Fibroblast of villous mesenchyme (primary cell): ENCODE measurements at places on chromosomes 3 and 15.

DNA sequence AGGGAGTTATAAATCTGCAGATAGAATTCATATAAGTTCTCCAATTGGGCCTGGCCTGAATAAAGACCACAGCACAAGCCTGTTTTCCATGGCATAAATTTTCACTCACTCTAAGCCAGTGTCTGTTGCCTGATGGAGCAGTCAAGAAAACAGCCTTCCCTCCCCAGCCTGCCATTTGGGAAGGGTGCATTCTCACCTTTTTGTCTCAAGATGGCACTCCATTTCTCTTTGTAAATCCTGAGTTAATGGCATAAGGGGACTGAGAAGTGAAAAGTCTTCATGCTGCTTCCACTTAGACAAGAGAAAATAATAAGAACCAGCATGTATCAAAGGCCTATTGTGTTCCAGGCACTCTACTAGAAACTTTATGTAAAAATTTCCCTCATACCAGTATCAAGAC lies 115.6 kb upstream of the MANF start:
- DNase-seq, result no peak

DNA sequence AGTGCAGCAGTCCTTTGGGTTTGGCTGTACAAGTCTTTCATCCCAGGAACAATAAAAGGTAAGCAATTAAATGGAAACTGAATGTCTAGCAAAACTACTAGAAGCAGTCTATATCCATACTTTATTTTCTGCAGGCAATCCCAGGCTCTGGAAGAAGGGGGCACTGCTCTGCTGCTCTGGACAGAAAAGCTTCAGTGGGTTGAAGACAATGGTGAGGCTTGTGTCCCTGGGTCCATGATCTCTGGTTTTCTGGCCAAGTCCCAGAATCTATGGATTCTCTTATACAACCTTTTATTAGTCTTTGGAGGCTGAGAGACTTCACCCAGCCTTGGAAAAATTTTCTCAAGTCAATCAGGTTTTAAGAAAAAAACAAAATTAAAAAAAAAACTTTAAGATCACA lies 35.6 kb downstream of the SCAP start:
- peak; percentile 41 for DNase-seq

DNA sequence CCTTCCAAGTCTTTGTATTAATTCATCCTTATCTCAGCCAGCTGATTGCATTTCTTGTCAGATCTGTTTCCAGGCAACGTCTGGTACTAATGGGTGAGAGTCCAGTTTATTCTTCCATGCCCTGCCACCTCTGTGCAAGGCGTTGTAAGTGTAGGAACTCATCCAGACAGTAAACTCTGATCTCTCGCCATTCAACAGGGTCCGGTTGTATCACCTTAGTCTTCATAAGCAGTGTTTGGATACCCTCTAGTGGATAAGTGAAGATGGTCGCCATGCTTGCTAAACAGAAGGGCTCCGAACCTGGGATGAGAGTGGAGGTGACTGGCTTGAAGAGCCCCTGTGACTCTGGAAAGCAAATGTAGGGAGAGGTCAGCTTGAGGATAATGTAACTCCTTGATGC lies 51.6 kb upstream of the CMTM7 start:
- peak; percentile 65 for DNase-seq

- DNase-seq, result no peak
Measured at GRCh38 chr3:3587647-3587972, 211.6 kb upstream of the LRRN1 start.

GRCh38 chr15:37586976-37587375 lies 347.5 kb upstream of the TMCO5A start:
- peak; percentile 8 for DNase-seq

GRCh38 chr15:100050877-100051786 lies 290.6 kb downstream of the ADAMTS17 start:
- DNase-seq, result no peak

DNA sequence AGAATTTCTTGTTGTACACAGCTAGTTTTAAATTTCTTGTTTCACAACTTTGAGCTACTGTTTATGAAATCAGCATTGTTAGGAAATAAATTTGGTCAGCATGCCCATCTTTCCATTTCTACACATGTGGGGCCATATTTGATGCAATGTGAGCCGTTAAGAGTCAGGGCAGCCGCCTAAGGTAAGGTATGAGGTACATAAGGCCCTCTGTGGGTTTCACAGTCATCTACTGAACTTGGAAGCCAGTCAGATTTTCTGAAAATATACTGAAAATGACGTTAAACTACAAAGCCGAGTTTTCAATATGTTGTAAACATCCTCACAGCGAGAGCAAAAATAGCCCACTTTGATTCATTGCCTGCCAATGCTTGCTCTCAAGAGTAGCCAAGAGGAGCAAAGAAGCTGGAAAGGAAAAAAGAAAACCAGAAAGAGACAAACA lies 94.7 kb upstream of the PDZRN3 start:
- peak; percentile 65 for DNase-seq

GRCh38 chr3:72230774-72231379 lies 445.9 kb upstream of the PROK2 start:
- DNase-seq, result peak; percentile 35

GRCh38 chr15:51093839-51094605 lies 684 bp downstream of the TNFAIP8L3 start:
- no peak for DNase-seq

- peak; percentile 90 for DNase-seq
Measured at GRCh38 chr3:52428151-52429005, 16.5 kb downstream of the SEMA3G start.

GRCh38 chr15:57285386-57285785 lies 90.9 kb upstream of the CGNL1 start:
- DNase-seq, result no peak

GRCh38 chr3:136819392-136819730 lies 435 bp downstream of the SLC35G2 start:
- DNase-seq, result peak; percentile 77

- peak; percentile 41 for DNase-seq
Measured at GRCh38 chr3:31918179-31919150, 62.6 kb downstream of the OSBPL10 start.

DNA sequence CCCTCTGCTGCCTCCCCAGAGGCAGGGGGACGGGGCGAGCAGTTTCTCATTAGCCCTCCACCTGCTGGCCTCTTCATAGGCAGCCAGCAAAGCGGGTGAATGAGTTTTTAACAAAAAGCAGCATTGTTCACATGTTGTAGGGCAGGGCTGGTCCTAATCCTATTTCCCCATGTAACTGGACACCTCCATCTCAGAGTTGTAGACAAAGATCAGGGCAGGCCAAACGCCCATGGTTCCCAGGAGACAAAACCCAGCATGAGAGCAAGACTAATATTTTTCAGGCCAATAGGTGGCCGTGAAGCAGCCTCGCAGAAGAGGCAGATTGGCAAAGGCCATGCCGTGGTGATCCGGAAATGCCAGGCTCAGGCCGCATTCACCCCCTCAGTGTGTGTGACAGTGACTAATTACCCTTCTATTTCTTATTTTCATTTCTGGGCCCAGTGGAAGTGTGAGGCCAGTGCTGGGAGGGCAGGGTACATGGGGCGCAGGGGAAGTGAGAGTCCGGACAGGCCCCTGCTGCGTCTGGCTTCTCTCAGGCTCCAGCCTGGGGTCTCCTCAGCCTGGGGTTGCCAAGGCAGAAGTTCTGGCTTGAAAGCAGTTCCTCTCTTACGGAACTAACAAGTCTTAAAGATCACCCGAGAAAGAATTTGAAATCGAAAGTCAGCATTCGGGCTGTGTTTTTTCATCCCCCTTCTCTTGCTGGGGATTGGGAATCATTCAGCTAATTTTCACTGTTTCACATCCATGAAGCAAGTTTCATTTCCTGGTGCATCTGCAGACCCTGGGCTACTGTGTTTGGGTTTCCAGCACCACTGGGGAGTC lies 64.8 kb downstream of the BOC start:
- DNase-seq, result peak; percentile 51

DNA sequence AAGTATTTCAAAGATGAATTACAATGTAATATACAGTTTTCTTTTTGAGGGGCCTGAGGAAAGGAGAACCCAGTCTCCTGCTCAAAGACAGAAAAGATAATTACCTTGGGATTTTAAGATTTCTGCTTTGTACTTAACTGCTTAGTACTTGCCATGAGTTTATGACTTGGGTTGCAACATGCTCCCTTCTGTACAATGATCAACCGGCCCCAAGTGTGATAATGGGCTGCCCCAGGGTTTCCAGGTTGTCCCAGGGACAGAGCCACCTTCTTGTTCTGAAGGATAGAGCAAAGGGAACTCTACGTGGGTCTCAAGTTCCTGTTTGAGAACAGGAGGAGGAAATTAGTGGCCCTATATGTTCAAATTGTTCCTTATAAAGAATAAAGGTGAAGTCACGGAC lies 104.8 kb downstream of the ABHD5 start:
- DNase-seq, result no peak

GRCh38 chr3:114498539-114499370 lies 204.9 kb downstream of the TIGIT start:
- peak; percentile 74 for DNase-seq

GRCh38 chr3:52117537-52117936 lies 36.7 kb downstream of the POC1A start:
- DNase-seq, result no peak

- DNase-seq, result no peak
Measured at GRCh38 chr15:85540085-85540797, 159.8 kb downstream of the AKAP13 start.

DNA sequence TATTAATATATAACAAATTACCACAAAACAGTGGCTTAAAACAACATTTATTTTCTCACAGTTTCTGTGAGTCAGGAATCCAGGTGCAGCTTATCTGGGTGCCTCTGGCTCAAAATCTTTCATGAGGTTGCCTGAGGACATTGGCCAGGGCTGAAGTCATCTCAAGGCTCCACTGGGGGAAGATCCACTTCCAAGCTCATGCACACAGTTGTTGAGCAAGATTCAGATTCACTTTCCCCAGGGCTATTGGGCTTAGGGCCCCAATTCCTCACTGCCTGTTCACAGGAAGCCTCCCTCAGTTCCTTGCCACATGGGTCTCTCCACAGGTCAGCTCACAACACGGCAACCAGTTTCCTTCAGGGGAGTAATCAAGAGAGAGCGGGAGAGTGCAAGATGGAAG lies 35.0 kb downstream of the RFTN1 start:
- DNase-seq, result peak; percentile 91

DNA sequence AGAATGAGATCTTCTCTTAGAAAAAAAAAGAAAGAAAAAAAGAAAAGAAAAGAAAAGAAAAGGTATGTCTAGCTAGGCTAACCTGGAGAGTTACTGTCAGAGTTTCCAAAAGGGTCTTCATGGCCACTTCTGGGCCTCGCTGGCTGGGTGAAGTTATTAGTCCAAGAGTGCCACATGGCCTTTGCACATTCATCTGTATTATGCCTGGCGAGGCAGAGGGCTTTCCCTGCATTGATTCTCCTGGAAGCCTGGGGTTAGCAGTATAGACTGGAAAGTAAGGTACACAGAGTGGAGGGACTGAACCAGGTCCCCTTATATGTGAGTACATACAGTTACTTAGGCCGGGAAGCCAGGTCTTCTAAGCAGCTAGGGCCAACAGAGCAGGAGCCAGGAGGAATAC lies 54.8 kb upstream of the CGNL1 start:
- DNase-seq, result no peak

- peak; percentile 36 for DNase-seq
Measured at GRCh38 chr15:48674876-48675275, 29.4 kb upstream of the FBN1 start.

- DNase-seq, result peak; percentile 57
Measured at GRCh38 chr15:57256939-57257338, 119.4 kb upstream of the CGNL1 start.

- DNase-seq, result no peak
Measured at GRCh38 chr3:188962253-188963247, 209.2 kb upstream of the TPRG1 start.

- no peak for DNase-seq
Measured at GRCh38 chr15:66288093-66288492, 5.3 kb upstream of the DIS3L start.

GRCh38 chr3:5766848-5767247 lies 579.3 kb downstream of the EDEM1 start:
- no peak for DNase-seq

DNA sequence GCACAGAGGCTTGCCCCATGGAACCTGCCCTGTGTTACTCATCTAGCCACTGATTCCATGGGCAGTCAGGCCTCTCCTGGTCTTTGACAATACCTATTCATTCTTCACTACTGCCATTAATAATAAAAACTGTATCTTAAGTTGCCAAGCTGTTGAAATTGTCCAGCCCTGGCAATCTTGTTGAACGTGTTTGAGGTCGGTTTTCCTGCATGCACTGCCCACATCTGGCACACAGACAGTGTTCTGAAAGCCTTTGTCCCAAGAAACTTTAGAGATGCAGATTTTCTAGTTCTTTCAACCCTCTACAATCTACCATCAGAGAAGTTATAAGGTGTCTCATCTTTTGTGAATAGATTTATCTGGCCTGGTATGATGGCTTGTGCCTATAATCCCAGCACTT lies 567.2 kb upstream of the NECTIN3 start:
- no peak for DNase-seq

GRCh38 chr15:65201918-65202317 lies 9.4 kb downstream of the CILP start:
- no peak for DNase-seq

DNA sequence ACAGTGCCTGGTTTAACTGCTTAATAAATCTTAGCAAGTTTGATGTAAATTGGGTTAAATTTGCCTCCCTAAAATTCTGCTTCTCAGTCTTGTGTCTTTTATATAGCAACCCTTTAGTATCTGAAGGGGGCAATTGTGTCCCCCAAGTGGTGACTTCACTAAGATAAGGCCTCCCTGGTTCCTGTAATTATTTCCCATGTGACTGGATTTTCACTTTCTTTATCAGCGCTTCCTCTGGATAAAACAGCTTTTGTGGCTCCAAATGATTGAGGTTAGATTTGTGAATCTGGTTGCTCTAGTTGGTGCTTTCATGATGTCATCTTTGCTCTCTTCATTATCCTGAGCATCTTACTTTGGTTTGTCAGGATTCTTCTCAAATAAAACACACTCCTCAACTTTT lies 334.3 kb upstream of the CTDSPL start:
- DNase-seq, result no peak

GRCh38 chr3:72154391-72155335 lies 369.7 kb upstream of the PROK2 start:
- peak; percentile 68 for DNase-seq

DNA sequence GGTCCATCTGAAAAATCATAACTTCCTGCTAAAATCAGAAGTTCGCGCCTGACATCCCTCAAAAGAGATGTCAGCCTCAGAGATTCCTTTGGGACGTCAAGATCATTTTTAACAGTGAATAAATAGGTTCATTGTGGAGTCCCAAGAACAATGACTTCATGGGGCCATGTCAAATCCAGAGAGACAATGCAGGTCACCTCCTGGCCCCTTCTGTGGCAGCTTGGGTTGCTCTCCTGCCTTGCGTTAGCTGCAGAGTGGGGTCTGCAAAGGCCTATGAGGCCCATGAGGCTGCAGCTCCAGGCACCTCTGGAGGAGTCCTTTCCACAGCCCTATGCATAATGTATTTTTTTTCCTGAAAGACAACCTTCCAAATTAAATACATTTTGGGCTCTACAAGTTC lies 282.3 kb downstream of the ADAMTS17 start:
- no peak for DNase-seq

DNA sequence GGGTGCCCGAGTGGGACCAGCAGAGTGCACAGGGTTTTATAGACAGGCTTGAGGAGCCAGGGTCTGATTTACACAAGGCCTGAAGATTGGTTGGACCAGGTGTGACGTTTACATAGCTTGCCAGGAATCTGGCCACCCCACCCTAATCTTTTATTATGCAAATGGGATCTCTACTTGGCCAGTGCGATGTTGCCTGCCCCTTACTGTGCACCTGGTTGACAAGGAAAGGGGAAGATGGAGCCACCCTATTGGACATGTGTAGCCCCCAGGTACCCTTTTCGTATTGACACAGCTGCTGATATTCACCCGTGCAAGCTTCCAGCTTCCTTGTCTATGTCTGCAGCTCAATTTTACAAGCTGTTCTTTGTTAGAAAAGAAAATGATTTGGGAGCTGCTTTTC lies 132.0 kb downstream of the ARNT2 start:
- no peak for DNase-seq

GRCh38 chr3:171347301-171348039 lies 112.7 kb downstream of the TNIK start:
- no peak for DNase-seq
